Peyer's patch (tissue), 4 donors: ENCODE measurements at places on chromosomes 11 and 22. TPM values are rescaled to one million over a fixed set of nuclear protein-coding genes. Genes with fewer than 3 reads are reported as not detected.

Gene APBB1
- total RNA-seq = 31.4 TPM

Gene FOLH1
- not detected for total RNA-seq

Gene HBE1
- total RNA-seq = not detected

Gene OR8G5
- total RNA-seq = not detected

Gene SLC5A1
- 1,009 TPM for total RNA-seq

Gene MYBPC3
- total RNA-seq = not detected

Gene HSPB2
- total RNA-seq = not detected

Gene B3GAT1
- 3.3 TPM for total RNA-seq

Gene C11orf16
- total RNA-seq = not detected

Gene CDC42EP2
- total RNA-seq = 13.2 TPM

Gene LGALS12
- total RNA-seq = 0.53 TPM

Gene SCO2
- not detected for total RNA-seq

Gene CYP2D6
- 85.1 TPM for total RNA-seq

Gene IGSF9B
- total RNA-seq = 22.3 TPM

DNA sequence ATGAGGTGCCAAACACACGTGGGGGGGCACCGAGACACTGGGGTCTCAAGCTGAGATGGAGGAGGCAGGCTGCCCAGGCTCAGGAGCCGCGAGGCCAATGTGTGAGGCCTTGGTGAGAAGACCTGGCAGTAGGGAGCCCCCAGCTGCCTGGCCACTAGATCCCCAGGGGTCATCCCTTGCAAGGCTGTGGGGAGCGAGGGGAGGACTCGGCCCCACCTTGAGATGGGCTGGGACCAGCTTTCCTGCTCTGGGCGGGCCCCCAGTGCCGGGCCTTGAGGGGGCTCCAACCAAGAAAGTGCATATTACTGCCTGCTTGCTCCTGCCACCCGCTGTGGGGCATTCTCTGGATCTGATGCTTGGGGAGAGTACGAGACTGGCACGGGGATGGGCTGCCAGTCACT lies 107.0 kb downstream of the CTTN start:
- DNase-seq = no peak

DNA sequence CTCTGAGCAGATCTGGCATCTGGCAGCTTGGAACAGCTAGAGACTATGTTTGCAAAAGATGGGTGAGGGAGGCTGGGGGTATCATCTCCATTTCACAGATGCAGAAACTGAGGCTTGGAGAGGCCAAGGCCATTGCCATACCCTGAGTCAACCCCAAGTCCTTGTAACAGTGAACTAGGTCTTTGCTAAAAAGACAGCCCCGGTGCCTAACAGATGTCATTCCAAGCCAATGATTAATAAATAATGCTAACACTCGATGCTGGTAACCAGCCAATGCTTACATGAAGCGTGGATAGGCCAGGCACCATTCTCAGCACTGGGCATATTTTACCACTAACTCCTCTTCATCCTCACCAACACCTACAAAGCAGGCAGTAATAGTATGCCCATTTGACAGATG lies 164.0 kb downstream of the MN1 start:
- DNase-seq = no peak

- DNase-seq = no peak
Measured at GRCh38 chr11:67099831-67100324, 19.2 kb upstream of the KDM2A start.

DNA sequence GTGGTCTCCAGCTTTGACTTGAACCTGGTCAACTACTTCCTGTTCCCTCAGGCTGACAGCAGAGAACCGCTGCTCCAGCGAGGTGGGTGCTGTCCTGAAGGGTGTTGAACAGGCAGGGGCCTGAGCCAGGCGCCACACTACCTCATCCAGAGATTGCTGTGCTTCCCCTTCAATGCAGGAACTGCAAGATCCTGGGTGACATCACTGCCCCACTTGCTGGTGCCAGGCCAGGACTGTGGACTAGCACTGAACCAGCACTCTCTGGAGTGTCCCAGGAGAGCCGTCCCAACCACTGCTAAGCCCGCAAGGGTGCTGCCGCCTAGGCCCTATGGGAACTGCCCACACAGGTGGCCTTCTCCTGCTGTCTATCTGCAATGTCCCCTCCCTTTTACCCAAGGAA lies 51.7 kb downstream of the GAB4 start:
- no peak for DNase-seq

- no peak for DNase-seq
Measured at GRCh38 chr11:44033411-44033850, 14.3 kb upstream of the ACCSL start.

GRCh38 chr22:37931893-37932389 lies 21.5 kb downstream of the C22orf23 start:
- DNase-seq = no peak

GRCh38 chr22:40628354-40629042 lies 8.0 kb downstream of the MRTFA start:
- no peak for DNase-seq

GRCh38 chr11:44029977-44030911 lies 17.5 kb upstream of the ACCSL start:
- no peak for DNase-seq

DNA sequence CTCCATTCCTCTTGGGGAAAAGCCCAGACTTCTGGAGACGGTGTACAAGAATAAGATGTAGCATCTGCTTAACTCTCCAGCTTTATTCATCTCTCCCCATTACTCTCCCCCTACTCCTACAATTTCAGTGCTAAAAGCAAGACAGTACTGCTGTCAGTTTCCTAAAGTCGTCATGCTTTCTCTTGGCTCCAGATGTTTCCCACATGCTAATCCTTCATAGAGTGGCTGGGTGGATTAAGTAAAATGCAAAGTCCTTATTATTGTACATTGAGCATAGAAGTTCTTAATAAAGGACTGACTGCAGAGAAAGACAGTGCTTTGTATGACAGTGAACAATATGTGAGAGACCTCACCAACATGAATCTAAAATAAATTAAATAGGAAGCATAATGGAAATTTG lies 142.2 kb upstream of the UBASH3B start:
- DNase-seq = no peak

- DNase-seq = no peak
Measured at GRCh38 chr11:35272391-35272902, 133.5 kb downstream of the CD44 start.

DNA sequence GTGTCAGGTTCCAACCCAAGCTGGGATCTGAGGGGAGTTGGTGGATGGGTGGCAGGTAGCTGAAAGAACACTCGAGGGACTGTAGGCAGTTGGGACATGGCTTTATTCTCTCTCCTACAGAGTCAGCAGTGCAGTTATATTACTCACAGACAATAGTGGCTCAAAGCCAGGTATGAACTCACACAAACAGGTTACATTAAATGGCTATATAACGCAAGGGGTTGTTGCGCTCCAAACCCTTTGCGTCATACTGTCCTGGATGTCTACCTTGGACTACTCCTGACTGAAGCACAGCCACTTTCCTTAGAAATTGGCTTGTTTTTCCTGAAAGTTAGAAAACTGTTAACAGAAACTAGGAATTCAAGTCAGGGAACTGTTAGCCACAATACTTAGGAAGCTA lies 66.4 kb upstream of the OR4B1 start:
- DNase-seq = no peak

- no peak for DNase-seq
Measured at GRCh38 chr11:93507517-93507916, 35.7 kb downstream of the SMCO4 start.

GRCh38 chr11:4768094-4768493 lies 1.6 kb downstream of the OR51F1 start:
- no peak for DNase-seq

- DNase-seq = no peak
Measured at GRCh38 chr11:72637198-72637597, 37.0 kb downstream of the PDE2A start.

GRCh38 chr22:26673486-26673885 lies 16.1 kb downstream of the MIAT start:
- no peak for DNase-seq

- peak; percentile 92 for DNase-seq
Measured at GRCh38 chr11:1298695-1299492, 10.5 kb downstream of the TOLLIP start.

DNA sequence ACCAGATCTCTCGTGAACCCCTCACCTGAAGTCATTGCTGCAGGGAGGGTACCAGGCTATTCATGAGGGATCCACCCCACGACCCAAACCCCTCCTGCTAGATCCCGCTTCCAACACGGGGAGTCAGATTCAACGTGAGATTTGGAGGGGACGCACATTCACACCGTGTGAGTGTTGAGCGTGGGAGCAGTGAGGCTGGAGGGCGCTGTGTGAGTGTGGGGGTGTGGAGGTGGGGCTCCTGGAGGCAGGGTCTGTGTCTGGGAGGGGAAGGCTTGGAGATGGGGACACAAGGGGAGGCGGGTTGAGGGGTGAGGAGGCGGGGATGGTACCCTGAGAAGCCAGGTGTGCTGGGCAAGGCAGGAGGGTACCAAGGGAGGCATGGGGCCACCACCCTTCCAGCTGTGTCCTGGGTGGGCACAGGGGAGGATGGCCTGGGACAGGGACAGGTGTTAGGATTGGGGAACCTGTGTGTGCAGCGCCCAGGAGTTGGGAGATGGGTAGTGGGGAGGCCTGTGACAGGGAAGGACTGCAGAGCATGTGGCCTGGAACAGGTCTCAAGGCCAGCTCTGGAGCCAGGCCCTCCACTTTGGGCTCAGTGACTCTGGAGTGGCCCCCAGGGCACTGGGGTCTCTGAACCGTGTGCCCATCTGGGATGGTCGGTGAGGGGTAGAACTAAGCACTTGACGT lies 13.6 kb downstream of the TPCN2 start:
- DNase-seq = no peak

GRCh38 chr11:22467248-22467647 lies 129.1 kb downstream of the SLC17A6 start:
- no peak for DNase-seq

DNA sequence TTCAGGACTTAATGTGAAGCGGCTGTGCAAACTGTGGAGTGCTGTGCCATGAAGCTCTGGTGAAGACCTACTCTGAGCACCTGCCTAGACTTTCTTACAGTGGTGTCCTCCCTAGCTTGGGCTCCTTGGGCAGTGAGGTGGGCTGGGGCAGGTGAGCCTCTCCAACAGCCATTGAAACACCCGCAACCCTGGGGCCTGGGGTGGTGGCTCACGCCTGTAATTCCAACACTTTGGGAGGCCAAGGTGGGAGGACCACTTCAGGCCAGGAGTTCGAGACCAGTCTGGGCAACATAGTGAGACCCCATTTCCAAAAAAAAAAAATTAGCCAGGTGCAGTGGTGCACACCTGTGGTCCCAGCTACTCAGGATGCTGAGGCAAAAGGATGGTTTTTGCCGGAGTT lies 14.3 kb upstream of the SEC14L3 start:
- DNase-seq = no peak

GRCh38 chr22:36682811-36683210 lies 20.7 kb downstream of the CACNG2 start:
- DNase-seq = no peak

DNA sequence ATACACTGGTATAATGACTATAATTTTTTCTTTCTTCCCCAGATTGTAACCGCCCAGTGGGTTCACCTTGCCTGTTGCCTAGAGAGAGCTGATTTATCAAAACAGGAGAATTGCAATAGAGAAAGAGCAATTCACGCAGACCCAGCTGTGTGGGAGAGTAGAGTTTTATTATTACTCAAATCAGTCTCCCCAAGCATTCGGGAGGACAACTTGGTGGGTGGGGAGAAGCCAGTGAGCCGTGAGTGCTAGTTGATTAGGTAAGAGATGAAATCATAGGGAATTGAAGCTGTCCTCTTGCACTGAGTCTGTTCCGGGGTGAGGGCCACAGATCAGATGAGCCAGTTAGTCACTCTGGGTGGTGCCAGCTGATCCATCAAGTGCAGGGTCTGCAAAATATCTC lies 73.2 kb downstream of the SLC35F2 start:
- DNase-seq = no peak

DNA sequence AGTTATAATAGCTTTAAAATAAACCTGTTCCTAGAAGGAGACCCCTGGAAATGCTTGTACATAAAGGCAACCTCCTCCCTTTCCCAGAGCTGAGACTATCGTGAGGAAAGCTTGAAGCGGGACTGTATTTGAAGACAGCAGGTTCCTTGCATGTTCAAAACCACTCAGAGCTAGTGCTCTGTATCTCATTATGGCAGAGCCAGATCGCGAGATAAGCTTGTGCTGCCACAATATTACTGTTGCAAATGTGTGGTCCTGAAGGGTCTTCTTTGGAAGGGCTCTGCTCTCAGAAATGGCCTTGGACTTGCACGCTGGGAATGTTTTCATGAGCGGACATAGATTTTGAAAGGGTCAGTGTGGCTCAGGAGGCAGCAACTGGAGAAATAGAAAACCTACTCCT lies 168.2 kb downstream of the KIRREL3 start:
- no peak for DNase-seq

DNA sequence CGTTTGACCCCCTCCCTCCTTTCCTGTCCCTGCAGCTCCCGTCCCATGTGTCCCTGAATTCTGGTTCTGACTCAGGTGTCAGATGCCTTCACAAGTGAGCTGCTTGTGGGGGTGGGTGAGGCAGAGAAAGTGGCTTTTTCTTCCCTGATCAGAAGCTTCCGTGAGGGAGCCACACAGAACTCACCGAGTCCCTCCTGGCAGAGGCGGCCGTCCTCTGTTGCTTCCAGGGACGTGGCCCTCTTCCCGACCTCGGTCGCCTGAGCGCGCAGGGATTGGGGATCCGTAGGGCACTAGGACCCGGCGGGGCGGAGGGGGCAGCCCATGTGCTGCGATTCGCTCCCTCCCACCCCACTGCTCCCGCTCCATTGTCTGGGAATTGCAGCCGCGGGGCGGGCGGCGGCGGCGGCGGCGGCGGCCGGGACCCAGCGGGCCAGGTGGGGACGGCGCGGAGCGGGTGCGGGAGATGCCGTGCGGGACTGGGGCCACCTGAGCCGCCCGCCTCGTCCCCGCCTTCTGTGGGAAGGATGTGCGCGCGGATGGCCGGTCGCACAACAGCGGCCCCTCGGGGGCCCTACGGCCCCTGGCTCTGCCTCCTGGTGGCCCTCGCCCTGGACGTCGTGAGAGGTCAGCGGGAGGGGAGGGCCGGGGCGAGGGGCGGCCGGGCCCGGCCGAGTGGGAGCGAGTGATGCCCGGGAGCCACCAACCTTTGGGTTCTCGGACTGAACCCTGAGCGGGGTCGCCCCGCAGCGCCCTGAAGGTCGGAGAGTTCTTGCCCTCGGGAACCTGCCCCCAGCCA lies at the start of gene TMEM132A:
TSS of gene TMEM132A (plus strand) at position 351 of the 796 bp plus-strand sequence. CDS start at position 525, 174 bp downstream.
- peak; percentile 78 for DNase-seq

- no peak for DNase-seq
Measured at GRCh38 chr11:86559311-86559945, 113.0 kb downstream of the ME3 start.

- no peak for DNase-seq
Measured at GRCh38 chr22:36569999-36570398, 41.0 kb upstream of the EIF3D start.

GRCh38 chr11:12897390-12897789 lies 111.7 kb upstream of the RASSF10 start:
- no peak for DNase-seq

- no peak for DNase-seq
Measured at GRCh38 chr11:4804280-4804679, at the start of gene OR52R1. Gene OR52R1 (minus strand): TSS chr11:4804380. CDS start chr11:4804380, 0 bp downstream.
